ENCODE measurements at places on chromosomes 2 and 18.
A peak's percentile ranks its signal among the peaks of the same experiment; 100 is the strongest.

DNA sequence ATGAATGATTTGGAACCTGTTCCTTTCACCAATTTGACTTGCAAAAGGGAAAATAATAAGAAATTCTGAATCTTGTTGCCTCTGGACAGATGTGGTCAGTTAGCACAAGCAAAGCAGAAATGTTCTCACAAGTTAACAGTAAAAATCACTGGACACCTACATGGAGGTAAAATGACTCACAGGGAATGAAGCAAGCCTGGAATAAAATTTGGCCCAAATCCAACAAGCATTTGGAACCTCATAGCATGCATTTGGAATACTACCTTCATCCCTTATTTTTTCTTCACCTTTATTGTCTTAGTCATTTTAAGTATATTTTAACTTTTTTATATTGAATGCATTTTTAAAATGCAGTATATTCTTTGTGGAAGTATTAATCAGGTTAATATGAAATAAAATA lies 602.9 kb downstream of the ARHGAP15 start:
- DNase-seq, result no peak

GRCh38 chr2:214543386-214543955 lies 132.6 kb downstream of the VWC2L start:
- DNase-seq, result no peak

DNA sequence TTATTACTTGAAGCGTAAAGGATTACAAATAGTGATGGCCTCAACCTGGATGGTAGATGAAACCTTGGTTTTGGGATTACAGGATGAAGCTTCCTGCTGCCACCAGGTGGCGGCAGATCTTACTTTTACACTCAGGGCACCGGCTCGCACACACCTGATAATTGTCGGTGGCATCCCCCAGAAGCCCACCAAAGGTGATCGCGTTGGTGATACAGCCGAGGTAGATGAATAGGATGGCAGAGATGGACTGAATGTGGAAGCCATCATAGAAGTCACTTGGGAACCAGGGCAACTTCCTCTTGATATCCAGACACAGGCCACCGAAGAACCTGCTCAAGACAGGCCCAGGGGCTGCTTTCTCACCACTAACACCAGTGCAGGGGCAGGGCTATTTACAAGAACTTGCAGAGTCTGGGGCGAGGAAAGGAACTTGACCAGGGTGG lies 51.8 kb downstream of the MTHFD2 start:
- DNase-seq, result peak; percentile 34

DNA sequence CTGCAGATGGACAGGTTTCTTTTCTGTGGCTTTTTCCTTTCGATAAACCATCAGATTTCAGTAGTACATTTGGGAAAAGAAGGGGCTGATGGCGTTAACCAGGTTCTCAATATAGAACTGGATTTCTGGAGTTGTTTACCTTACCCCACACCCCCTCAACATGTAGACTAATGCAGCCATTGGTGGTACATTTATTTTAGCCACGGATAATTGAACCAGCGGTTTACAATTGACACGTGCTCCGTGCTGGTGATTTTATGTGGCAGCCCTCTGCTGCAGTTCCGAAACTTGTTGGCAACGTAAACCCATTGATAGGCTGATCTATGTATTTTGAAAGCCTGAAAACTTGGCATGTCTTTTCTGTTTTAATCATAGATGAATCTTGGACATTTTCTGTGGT lies 5.4 kb downstream of the SOX11 start:
- no peak for DNase-seq

- no peak for DNase-seq
Observed at GRCh38 chr2:181985632-181986205, at the start of gene PPP1R1C. Gene PPP1R1C, plus strand, starts transcription at chr2:181985853. Its CDS starts 258 bp downstream, at chr2:181986111.

- DNase-seq, result no peak
Observed at GRCh38 chr2:96354492-96354891, 18.9 kb downstream of the NCAPH start.

GRCh38 chr18:62437235-62438017 lies 85.4 kb upstream of the ZCCHC2 start:
- no peak for DNase-seq

- DNase-seq, result no peak
Observed at GRCh38 chr18:55634545-55634944, 46.6 kb upstream of the TCF4 start.

- DNase-seq, result no peak
Observed at GRCh38 chr2:152961351-152961750, 242.9 kb downstream of the ARL6IP6 start.

DNA sequence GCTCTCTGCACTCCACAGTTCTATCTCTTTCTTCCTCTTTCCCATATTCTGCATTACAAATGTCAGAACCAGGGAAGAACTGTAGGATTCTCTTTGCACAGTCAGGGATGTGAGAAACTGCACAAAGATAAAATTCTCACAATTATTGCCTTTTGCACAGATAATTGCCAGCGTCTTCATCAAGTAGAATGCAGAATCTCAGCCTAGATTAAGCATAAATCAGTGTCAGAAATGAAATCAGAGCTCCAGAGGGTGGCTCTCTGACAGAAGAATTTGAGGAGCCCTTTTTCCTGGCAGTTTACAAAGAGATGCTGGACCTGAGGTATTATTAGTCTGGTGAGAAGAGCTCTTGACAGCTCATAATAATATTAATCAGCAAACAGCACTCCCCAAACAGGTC lies 173.1 kb downstream of the PTH2R start:
- no peak for DNase-seq

DNA sequence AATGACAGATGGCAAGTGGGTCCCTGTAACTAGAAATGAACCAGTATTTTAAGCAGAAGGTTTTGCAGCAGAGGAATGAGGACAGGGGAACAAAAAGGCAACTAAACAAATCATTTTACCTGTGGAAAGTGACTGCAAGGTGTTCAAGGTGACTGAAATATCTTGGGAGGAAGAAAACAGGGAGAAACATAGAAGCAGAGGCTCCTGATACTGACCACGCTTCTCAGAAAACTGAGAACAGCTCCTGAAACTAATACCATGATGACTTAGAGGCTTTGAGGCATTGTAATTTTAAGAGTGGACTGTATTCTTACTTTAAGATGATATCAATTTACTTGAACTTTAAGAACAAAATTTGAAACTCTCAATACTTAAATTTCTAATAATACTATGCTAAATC lies at the start of gene DYTN:
DYTN (minus strand) TSS at position 101 of the 400 bp plus-strand sequence. CDS start 117 bp downstream, outside the sequence.
- no peak for DNase-seq

DNA sequence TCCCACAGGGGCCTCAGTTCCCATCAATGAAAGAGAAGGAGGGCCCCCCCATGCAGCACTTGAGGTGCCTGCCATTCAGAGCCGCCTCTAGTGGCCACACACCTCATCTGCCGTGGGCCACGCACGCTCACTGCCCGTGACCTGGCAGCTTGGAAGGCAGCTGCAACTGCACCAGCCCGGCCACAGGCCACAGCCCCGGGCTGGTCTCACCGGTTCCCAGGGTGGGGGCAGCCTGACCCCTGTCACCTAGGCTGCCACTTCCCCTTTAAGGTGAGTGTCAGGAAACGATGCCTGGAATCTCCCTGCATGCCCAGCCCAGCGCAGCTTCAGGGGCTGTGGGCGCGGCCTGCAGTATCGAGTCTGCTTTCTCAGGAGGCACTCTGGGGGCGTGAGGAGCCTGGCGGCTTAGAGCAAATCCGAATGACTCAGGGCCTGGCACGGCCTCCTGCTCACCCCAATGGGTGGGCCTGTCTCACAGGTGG lies 2.6 kb downstream of the MAB21L4 start:
- peak; percentile 55 for DNase-seq

GRCh38 chr2:38727661-38728060 lies 23.5 kb downstream of the SRSF7 start:
- DNase-seq, result no peak

DNA sequence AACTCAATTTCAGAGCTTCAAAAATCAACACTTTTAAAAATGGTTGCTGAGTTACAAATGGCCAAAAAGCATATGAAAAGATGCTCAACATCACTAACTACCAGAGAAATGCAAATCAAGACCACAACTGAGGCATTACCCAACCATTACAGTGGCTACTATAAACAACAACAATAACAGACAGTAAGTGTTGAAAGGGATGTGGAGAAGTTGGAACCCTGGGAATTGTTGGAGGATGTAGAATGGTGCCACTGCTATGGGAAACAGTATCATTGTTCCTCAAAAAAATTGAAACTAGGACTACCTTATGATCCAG lies 173.3 kb upstream of the SPRED2 start:
- DNase-seq, result no peak

DNA sequence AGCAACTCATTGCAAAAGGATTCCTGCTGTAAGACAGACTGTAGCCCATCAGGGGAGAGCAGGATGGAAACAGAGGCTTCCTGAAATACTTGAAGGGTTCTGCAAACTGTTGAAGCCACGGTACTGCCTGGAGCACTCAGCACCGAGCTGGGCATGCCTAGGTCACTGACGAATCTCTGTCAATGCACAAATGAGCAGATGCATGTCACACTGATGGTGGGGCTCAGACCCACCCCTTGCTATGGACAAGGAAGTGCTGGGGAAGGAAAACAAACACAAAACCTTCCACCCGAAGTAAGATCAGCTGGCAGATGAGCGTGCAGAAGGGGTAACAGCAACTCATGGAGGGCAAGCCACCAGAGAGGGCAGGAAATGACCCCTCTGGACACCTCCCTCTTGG lies 136.7 kb downstream of the BCL2 start:
- DNase-seq, result no peak

GRCh38 chr18:41706301-41706700 lies 248.7 kb upstream of the PIK3C3 start:
- no peak for DNase-seq

DNA sequence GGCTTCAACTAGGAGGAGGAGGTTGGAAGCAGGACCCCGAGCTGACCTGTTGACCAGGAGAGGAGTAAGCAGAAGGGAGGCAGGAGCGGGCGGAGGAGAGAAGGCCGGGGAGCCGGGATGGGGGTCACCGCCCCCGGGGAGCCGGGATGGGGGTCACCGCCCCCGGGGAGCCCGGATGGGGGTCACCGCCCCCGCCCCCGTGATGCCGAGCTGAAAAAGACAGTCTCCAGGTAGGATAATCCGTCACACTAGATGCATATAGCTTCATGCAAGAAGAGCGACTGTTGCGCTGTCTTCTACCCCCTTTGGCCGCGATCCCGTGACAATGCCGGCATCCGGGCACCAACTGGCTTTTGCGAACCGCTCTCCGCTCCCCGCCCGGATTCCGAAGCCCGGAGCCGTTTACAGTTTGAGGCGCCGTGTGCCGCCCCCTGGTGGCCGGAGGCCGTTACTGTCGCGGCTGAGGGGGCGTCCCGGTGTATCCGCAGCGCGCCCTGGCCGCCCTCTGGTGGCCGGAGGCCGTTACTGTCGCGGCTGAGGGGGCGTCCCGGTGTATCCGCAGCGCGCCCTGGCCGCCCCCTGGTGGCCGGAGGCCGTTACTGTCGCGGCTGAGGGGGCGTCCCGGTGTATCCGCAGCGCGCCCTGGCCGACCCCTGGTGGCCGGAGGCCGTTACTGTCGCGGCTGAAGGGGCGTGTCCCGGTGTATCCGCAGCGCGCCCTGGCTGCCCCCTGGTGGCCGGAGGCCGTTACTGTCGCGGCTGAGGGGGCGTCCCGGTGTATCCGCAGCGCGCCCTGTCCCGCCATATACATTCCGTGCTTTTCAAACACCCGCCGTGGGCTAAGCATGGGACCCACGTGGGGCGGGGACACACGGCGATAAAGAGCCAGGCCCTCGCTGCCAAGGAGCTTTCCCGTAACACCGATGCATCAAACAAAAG lies 89.6 kb downstream of the ACTR3 start:
- DNase-seq, result peak; percentile 17

- no peak for DNase-seq
Observed at GRCh38 chr2:234100686-234101085, 50.2 kb downstream of the SPP2 start.

DNA sequence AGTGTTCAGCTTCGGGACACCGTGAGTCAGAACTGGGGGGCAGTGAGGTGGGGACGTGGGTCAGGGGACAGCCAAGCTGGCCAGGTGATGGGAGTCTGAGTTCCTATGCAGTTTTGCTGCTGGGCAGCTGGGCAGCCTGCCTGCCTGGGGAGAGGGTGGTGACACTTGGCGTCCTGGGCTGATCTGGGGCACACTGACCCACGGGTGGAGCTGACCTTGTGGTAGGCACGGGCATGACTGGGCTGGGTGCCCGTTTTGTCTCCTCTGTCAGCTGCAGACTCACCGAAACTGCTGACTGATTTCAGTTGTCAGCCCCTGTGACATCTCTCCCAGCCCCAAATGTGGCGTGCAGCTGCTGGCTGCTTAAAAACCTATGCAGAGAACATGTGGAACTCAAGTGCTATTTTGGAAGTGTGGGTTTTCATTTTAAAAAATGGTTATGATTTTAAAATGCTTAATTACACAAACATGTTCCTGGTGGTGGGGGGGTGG lies 32.6 kb upstream of the E2F6 start:
- no peak for DNase-seq

DNA sequence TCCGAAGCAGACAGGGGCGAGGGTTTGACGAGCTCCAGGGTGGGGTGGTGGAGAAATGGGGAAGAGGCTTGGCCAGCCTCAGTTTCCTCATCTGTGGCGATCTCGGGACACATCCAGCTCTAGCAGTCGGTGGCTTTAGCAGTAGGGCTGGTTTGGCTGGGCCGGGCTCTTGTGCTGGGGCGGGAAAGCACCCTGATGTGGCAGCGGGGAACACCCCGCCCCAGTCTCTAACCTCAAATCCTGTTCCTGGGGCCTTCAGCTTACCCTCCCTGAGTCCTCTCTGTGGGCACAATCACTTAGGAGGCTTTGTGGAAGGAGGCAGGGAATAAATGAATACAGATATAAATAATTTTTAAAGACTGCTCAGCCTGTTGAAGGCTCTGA lies 26.5 kb upstream of the MCFD2 start:
- peak; percentile 48 for DNase-seq

DNA sequence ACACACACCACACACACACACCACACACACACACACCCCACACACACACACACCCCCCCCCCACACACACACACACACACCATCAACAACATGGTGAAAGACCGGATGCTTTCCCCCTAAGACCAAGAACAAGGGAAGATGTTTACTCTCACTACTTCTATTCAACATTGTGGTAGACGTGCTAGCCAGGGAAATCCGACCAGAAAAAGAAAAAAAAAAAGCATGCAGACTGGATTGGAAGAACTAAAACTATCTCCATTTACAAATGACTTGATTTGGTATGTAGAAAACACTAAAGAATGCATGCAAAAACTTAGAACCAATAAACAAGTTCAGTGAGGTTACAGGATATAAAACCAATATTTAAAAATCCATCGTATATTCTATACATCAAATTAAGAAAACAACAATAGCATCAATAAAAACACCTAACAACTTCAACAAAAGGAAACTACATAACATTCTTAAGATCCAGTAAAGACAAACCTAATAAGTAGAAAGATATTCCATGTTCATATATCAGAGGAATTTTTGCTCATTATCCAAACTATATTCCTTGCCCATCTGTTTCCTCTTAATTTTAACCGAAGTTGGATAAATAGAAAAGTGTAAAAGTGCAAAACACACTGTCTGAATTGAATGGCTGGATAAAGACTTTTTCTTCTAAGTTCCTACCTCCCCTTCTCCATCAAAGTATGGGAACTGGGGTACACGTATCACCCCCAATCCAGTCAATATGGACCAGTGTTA lies 51.5 kb upstream of the RNU4ATAC start:
- DNase-seq, result no peak

- DNase-seq, result no peak
Observed at GRCh38 chr2:70425682-70426301, 123.9 kb upstream of the FAM136A start.

GRCh38 chr18:75871596-75871995 lies 444.1 kb upstream of the SMIM21 start:
- DNase-seq, result no peak

Measured in activated T-cell treated with anti-CD3 and anti-CD28 coated beads for 4 hours (primary cell).